ENCODE measurements at places on chromosomes 16 and 17.
A peak's percentile ranks its signal among the peaks of the same experiment; 100 is the strongest.

GRCh38 chr16:89845417-89845816, 17.1 kb downstream of the SPIRE2 start:
- no peak for DNase-seq

- DNase-seq: no peak
Measured at GRCh38 chr16:635573-636205, 416 bp downstream of the METTL26 start.

DNA sequence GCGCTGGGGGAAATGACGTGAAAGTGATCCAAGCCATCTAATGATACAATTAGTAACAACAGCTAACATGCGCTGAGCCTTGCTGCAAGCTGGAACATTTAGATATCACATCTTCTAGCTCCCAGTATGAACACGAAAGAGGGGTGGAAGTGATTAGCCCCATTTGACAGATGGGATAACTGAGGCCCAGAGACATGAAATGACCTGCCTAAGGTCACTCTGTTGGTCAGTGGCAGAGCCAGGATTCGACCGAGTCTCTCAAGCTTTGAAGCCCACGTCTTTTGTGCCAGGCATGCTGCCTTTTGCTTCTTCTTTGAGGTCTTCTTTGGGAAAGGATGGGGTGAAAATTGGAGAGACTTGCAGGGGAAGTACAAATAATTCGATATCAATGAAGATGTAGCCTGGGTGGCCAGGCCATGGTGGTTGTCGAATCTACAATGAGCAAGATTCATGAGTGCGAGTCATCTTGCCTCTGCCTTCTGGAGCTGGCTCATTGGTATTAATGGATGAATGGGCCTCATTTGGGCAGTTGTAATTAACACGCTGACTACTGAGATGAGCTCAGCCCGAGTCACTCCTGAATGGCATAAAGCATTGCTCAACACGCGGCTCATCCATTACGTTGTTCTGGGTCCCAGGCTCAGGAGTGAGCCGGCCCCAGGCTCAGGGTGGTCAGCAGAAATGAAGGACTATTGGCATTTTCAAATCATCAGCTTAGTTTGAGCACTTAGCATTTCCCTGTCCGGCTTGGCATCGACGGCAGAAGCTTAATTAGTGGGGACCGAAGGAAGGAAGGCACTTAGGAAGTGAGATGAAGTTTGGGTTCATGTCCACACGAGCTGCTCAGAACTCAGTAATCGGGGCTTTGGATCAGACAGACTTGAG, 28.0 kb upstream of the GPRC5B start:
- DNase-seq: peak; percentile 24

DNA sequence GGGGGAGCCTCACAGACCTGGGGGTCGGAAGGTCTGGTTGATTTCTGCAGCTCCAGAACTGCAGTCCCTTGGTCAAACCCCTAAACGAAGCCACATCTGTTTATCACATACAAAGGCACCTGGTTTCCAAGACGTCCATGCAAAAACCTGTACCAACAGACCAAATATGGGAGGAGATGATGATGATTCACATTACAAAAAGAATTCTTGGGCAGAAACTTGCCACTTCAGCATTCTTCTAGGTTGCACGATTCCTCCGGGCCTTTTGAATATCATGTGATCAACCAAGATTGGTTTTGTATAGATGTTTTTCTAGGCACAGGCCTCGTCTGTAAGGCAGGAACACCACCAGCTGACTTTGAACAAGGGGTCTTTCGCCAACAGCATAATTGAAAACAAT, 466.3 kb downstream of the SOX9 start:
- peak; percentile 20 for DNase-seq

DNA sequence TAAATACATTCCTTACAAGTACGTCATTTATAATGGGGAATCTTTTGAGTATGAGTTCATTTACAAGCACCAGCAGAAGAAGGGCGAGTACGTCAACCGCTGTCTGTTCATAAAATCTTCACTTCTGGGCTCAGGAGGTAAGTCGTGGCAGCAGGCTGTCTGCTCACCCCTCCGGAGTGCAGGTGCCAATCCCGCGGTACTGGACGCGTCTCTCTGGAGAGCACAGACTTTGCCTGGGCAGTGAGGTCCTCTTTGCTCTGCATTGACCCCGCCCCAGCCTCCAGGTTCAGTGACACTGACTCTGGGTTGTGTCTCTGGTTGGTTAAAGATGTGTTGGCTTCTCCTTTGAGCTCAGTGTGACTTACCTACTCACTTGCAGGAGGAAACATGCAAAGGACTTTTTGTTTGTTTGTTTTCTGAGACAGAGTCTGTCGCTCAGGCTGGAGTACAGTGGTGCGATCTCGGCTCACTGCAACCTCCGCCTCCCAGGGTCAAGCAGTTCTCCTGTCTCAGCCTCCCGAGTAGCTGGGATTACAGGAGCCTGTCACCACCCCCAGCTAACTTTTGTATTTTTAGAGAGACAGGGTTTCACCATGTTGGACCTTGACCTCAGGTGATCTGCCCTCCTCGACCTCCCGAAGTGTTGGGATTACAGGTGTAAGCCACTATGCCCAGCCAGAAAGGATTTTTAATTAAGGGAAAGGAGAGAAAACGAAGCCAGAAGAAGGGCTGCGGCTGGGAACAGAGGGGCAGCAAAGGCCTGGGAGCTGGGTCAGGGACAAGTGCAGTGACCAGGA, 31.2 kb downstream of the RNF213 start:
- no peak for DNase-seq
